ENCODE measurements at places on chromosomes 7 and 10.

- DNase-seq = no peak
These were observed 22.8 kb downstream of the VPS26A start for GRCh38 chr10:69146759-69147158.

DNA sequence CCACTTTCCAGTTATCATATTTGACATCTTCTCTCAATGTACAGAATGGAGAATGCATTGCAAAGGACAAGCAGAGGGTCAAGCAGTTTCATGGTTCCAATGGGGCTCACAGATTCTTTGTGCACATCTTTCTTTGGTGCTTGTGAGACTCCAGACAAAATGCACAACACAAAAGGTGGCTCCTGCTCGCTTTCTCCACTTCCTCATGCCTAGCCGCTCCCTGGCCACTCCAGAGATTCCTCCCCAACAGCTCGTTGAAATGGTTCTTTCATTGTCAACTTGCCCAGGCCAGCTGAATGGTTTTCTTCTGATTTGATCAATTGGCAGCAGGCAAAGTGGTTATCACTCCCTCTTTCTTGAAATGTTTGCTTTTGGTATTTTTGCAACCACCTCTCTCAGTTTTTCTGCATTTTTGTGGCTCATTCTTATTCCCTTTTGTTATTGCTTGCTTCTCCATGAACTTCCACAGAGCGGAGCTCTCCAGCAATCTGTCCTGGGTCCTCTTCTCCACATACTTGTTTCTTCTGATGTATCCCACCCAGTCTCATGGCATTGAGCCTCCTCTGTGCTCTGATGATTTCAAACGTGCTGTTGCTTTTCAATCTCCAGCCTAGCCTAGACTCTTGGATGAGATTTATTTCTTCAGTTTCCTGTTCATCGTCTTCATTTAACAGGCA lies 507.8 kb upstream of the MKI67 start:
- DNase-seq = no peak

DNA sequence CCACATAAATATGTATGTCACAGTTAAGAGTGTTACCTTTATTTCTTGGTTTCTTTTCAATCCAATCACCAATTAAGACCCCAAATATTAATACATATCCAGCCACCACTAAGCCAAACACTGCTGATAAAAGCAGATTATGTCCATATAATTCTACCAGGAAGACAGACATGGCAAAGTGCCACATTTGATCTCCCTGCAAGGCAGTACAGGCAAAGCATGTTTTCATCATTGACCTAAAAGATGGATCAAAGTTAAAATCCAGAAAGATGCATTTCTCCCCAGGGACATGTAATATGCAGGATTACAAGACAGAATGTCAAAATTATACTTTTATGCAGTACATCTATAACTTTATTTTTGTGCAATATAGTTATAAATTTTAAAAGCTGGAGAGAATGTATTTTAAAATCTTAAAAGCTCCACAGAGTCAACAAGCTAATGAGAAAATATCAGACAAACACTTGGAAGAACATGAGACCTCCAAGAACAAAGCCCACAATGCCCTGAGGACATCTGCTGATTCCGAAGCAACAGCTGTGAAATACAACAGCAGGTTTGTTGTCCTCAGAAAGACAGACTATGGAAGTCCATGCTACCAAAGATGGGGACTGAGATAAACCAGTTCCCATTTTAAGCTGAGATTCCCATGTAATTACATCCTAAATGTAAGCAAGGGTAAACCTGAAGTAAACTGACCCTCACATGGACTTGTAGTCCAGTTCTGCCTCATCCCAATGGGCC lies 54.5 kb upstream of the TOMM7 start:
- DNase-seq = no peak

GRCh38 chr7:35036361-35037171 lies 719 bp downstream of the DPY19L1 start:
- no peak for DNase-seq

DNA sequence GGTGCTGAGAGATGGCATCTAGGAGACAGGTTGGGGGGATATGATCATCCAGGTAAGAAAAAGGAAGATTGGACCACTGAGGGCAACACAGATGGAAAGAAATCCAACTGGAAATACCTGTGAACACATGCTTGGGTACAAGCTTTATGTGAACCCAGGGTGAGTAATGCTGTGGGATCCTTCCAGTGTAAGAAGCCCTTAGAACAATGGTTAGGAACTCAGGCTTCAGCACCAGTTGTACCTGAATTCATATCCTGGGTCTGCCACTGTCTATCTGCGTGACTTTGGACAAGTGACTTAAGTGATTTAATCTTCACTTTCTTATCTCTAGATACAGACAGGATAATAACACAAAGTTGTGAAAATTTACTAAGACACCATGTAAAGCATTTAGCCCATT lies 131.0 kb downstream of the ST7 start:
- no peak for DNase-seq

- DNase-seq = no peak
These were observed 79.7 kb downstream of the DLG5 start for GRCh38 chr10:77846718-77847311.

DNA sequence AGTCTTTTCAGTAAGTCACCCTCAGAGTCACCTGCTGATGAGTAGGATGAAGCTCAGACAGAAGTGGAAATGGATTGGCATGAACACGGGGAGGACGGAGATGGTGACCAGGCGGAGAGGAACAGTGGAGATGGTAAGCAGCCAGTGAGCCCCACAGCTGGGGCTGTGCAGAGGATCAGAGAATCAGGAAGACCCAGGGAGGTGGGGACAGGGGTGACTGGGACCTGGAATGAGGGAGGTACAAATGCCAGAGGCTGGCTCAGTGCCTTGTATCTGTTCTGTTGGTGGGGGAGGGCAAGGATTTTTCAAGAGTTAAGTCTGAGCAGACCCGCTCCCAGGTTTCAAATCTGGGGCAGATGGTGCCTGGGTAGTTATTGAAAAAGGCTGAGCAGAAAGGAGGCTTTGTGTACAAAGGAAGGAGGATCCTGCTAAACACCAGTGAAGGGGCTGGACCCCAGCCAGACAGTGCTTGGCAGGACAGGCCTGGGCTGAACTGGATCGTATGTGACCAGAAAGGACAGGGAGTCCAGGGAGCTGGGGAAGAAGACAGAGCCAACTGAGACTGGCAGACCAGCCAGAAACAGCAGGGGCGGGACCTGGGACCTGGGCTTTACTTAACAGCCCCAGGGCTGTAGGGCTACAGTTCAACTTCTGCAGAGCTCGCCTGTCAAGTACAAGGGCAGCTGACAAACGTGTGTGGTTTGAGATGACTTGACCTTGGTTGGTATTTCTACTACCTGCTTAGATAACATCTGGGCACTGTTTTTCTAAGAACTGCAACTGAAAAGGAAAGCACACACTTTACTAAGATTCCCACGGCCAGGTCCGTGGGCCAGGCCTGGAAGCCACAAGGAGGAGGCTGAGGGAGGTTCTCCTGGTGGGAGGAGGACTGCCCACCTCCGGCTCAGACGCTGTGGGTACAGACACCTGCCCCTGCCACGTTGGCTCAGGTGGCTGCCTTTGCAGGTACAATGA lies 13.2 kb upstream of the FRMPD2 start:
- no peak for DNase-seq

GRCh38 chr7:137547485-137547884 lies 204.0 kb upstream of the PTN start:
- DNase-seq = no peak

DNA sequence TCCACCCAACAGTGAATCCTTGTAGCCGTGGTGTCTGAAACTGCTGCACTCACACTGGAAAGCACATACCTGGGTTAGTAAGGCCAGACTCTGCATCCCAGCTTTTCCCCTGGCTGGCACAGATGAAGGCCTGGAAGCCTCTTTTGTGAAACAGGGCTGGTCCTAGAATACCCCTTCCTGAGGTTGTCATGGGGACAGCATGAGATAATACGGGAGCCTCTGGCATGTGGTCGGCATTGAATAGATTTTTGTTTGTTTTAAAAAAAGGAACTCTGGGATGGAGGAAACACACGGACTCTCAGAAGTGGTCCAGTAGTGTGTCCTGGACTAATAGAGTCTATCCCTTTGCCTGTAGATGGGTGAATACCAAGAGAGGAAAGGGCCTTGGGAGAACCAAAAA lies 129.7 kb downstream of the TMEM178B start:
- no peak for DNase-seq

- no peak for DNase-seq
These were observed 434.4 kb upstream of the ZMIZ1 start for GRCh38 chr10:78634389-78634815.

- DNase-seq = peak; percentile 1
These were observed 11.2 kb downstream of the IL2RA start for GRCh38 chr10:6050801-6051445.

DNA sequence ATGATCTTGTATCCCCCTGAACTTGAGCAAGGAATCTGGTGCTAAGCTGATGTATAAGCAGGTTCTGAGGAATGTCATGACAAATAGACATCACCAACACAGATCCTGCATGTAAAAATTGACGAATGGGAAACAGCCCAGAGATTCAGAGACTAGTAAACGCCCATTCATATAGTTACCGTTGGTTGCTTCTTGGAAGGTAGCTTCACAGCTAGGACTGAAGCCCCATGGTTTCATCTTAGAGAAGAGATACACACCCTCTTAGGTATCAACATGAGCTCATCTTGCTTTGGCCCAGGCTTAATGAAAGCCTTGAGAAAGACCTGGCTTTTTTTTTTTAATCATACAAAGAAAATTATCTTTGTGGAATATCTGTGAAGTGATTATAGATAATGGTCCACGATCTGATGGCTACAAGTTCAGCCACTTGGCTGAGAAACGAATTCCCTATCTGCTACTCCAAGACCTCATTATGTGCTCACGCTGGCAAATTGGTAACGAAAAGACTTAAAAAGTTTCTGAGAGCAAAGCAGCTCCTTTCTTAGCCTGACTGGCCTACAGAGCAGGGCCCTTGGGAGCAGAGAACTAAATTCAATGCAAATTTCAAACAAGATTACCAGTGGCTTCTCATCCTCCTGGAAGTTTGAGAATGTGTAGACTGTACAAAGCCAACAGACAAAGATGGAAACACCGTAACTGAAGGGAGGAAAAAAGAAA lies 181.1 kb downstream of the NRP1 start:
- no peak for DNase-seq

DNA sequence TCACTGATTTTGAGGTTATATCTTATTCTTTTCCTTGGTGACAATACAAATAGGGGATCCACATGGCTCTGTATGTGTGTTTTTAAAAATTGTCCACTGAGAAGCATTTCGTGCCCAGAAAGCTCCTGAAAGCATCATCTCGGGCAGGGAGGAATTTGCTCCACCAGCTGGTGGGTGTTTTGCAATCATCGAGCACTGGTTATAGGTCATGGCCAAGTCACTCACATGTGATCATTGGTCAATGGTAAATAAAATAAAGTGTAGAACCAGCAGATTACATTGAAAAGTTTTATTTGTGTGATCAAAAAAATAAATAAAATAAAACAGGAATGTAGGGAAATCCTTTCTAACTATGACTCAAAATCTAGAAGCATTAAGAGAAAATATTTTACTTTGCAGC lies 23.0 kb upstream of the SNX13 start:
- DNase-seq = no peak

- DNase-seq = no peak
These were observed 71.9 kb upstream of the STK17A start for GRCh38 chr7:43511029-43511428.

- no peak for DNase-seq
These were observed 117.2 kb downstream of the CNOT4 start for GRCh38 chr7:135392701-135393100.

DNA sequence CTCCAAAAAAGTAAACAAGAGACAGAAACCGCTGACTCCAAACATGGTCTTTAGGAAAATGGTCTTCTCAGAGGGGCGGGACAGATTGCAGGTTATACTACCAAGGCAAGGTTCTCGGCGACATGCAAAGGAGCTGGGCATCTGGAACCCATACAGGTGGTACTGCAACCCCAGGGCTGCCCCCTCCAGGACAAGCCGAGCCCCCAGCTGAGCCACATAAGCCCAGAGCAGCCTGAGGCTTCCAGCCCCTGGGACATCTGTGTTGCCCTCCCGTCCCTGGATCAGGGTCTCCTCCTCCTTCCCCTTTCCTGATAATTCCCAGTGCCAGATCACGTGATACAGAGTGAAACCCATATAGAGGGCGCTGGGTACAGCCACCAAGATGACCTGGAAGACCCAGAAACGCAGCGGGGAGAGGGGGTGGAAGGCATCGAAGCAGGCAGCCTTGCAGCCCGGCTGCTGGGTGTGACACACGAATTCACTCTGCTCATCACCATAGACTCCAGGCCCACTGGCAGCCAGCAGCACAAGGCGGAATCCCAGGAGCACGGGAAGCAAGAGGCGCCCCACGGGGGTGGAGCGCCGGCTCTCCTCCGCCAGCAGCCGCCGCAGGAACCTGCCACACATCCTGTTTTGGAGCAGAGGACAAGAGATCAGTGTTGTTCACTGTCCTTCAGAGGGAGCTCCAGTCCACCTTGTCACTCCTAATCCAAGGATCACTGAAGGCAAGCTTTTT lies at the start of gene GJC3:
Gene GJC3 (minus strand): TSS at position 627 of the 736 bp plus-strand sequence. CDS start 0 bp downstream, at position 627.
- DNase-seq = no peak

DNA sequence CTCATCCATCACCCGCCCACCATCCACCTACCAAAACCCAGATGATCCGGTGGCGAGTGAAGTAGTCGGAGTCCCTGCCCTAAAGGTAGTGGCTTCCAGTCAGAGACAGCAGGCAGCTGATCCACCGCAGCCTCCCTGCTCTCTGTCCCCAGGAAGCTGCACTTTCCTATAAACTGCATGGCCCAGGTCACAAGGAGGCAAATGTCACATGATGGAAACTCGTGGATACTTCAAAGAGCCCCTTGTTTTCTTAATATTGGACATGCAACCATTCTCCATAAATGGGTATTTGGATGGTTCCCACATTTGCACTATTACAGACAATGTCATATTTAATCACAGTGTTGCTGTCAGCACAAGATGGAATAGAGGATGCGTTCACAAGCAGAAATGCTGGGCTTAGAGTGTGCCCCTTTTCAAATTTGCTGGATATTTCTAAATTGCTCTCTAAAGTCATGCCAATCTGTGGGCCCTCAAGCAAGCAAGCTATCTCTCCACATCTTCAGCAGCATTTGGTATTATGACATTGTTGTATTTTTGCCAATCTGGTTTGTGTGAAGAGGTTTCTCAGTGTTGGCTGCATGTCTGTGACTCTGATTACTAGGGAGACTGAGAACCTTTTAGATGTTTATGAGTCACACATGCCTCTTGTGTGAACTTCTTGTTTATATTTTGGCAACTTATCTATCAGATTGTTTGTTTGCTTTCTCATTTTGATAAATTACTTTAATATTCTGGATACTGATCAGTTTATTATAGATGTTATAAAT lies 822.0 kb downstream of the TNS3 start:
- DNase-seq = no peak

- no peak for DNase-seq
These were observed 55.7 kb downstream of the KLRG2 start for GRCh38 chr7:139427788-139428187.

- no peak for DNase-seq
These were observed 70.3 kb downstream of the C10orf143 start for GRCh38 chr10:130040351-130040750.
